ENCODE measurements at places on chromosomes 4 and X. TPM values are rescaled to one million over a fixed set of nuclear protein-coding genes. Genes with fewer than 3 reads are reported as not detected.

Gene QRFPR
- total RNA-seq: 0.39 TPM

Gene SHROOM2
- 30.9 TPM for total RNA-seq

Gene CXCR3
- not detected for total RNA-seq

Gene FAM47E
- 27.2 TPM for total RNA-seq

Gene ZMAT1
- total RNA-seq: 22.6 TPM

DNA sequence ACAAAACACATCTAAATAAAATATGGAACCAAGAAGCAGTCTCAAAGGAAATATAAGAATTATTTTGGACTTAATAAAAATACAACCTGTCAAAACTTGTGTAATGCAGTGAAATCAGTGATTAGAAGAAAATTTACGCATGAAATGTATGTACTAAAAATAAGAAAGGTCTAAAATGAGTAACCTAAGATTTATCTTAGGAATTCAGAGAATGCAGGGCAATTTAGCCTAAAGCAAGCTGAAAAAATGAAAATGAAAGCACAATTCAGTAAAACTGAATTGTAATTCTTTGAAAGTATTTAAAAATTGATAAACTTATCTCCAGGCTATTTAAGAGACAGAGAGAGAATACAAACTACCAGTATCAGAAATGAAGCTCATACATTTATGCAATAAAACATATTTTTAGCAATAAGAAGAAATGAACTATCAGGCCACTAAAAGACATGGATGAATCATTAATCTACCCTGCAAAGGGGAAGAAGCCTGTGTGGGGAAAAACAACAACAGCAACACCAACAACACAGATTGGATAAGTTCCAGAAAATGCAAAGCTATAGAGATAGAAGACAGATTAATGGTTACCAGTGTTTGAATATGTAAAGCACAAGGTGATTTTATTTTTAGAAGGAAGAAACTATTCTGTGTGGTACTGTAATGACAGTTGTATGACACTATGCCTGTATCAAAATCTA is 442.0 kb upstream of the ADGRL3 start:
- no peak for DNase-seq

DNA sequence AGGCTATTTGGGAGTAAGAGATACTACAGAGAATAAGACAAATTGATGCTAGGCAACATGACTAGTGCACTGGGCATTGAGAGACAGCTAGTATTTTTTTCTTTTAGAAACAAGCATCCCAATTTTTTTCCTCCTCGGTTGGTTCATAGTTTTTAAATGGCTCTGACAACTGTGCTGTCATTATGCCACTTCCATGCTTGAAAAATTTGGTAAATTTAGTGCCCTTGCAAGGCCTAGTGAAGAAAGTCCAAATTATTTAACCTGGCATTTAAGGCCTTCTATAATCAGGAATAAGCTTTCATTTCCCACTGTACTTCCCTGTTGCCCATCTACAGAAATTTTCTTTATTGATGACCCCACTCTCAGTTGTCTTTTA is 15.8 kb downstream of the VSIG4 start:
- DNase-seq: no peak

GRCh38 chrX:40933132-40933705 is 152.0 kb upstream of the USP9X start:
- DNase-seq: no peak

GRCh38 chrX:104254442-104255115 is at the start of gene ESX1:
Gene ESX1 (minus strand): TSS chrX:104254933. CDS start chrX:104254849, 84 bp downstream.
- DNase-seq: no peak

DNA sequence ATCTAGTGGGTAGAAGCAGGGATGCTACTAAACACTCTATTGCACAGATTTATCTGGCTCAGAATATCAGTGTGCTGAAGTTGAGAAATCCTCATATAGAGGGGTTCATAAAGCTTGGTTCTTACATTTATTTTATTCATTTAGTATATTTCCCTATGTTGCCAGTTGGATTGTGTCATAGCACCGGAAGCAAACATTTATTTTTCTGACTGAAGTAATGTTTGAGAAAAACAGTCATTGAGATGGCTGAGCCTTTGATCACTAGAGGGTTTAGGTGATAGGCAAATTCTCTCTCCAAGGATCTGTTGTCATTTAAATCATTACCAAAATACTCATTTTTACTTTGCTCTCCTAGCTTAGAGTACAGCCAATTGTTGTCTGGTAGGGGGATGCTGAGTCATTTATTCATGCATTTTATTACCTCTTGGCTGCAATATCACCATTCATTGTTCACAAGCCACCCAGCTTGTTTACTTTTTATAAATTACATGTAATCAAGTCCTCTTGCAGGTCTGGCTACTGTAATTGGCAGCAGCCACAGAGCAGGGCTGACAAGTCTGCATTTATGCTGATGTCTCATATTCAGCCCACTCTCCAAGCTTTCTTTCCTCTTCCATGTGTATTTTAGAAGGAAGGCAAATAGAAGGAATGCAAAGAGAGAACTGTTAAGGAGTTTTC is 15.2 kb downstream of the GAB1 start:
- no peak for DNase-seq

GRCh38 chr4:89162496-89162895 is 51.2 kb downstream of the TIGD2 start:
- DNase-seq: no peak

All from dorsolateral prefrontal cortex (tissue), 122 donors.